ENCODE measurements at places on chromosomes 7 and 10.

DNA sequence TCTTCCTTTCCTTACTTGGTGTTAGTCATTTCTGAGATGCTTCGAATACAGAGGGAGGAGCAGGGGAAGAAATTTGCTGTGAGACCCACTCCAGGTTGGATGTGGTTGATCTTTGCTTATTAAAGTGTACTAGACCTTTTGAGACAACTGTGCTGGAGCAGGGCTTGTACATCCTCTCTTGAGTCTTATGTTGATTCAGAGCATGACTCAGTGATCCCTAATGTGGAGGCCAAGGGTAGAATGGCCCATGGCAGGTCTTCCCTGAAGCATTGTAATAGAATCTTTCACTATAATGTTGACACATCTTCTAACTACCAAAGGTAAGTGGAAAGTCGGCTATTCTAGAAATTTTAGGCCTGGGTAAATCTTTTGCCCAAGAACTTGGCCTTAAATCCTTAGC is 17.0 kb upstream of the SFR1 start:
- no peak for DNase-seq

- DNase-seq = no peak
Measured at GRCh38 chr10:97542169-97543024, 30.2 kb upstream of the ANKRD2 start.

- DNase-seq = no peak
Measured at GRCh38 chr10:69064762-69065328, 23.1 kb upstream of the SRGN start.

DNA sequence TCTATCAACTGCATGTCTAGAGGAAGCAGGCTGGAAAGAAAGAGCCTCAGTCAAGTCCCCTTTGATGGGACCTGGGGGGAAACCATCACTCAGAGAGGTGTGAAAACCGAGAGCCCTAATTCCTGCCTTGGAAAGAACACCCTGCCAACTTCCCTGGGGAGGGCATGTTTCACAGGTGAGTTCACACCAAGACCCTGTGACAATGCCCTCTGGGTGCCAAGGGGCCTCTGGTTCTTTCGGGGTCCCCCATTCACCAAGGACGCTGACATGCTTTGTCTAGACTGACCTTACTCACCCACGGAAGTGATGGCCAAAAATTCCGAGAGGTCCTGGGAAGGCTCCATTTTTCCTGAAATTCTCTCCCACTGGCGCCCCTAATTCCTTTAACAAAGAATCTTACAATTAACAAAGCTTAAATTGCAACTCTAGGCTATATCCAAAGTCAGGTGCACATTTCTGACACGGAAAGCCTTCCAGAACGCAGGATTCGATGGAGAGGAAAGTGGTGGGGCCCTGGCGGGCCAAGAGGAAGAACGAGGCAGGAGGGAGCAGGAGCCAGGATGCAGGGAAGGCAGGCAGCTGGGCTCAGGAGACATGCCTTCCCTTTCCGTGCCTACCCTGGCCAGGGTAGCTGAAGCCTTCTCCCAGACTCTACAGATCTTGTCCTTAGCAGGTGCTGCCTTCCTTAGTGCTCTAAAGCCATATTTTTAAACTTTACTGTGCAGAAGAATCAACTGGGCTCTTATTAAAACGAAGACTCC is 23.7 kb downstream of the VSTM4 start:
- DNase-seq = no peak

GRCh38 chr10:101829561-101830315 is 11.5 kb upstream of the OGA start:
- DNase-seq = peak; percentile 93

- no peak for DNase-seq
Measured at GRCh38 chr7:14292737-14293136, 303.3 kb upstream of the ETV1 start.

DNA sequence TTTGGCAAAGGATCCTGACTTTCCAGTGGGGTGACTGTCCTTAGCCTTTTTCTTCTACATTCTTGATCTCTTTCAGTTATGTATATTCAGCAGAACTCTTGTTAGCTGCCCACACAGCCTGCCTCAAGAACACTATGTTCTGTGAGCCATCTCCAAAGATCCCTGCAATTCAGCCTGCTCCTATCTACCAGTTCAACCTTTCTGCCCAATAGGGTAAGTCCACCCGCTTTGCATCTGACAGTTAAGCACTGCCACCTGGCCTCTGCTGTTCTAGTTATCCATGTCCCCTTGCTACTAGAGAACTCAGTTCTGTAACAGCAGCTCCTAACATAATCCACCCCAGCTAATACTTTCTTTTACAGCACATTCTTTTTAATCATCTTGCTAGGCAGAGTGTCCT is 13.5 kb downstream of the OR9A2 start:
- no peak for DNase-seq

DNA sequence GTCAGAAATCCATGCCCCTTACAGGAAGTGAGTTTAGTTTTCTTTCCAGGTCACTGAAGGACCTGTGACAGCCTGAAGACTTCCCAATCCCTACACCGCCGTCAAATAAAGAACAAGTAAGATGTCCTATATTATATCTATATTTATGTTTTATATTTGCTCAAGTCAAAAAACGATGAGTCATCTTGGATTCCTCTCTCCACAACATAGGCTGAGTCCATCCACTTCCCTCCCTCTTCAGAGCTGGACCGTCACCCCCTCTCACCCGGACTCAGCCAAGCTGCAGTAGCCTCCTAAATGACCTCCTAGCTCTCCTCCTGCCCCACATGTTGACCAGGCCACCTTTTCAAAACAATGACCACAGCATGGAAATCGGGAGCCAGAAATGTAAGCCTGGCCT is 53.5 kb downstream of the GLI3 start:
- DNase-seq = no peak

GRCh38 chr10:131310142-131310541 is 1.4 kb downstream of the TCERG1L start:
- no peak for DNase-seq

DNA sequence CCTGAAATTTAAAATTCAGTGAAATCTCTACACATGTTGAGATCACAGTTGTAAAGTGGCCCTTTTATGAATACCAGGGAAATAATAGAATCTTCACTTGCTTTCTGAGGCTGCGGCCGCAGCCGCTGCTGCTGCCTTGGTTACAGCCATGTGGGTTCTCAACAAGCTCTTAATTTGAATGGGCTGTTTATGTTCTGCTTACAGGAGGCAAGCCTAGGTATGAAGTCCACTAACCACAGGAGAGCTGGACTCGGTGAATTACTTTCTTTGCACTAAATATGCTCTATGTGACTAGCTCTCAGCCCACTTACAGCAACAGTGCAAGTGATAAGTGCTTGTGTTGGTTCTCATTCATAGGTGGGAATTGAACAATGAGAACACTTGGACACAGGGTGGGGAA is 410.8 kb downstream of the SFMBT2 start:
- no peak for DNase-seq

All from SK-N-SH (cell line).